Tibial artery (tissue), 4 donors: ENCODE measurements at places on chromosomes 3 and 15.

- DNase-seq, result peak; percentile 2
Observed at GRCh38 chr3:38574411-38575278, 74.8 kb downstream of the SCN5A start.

DNA sequence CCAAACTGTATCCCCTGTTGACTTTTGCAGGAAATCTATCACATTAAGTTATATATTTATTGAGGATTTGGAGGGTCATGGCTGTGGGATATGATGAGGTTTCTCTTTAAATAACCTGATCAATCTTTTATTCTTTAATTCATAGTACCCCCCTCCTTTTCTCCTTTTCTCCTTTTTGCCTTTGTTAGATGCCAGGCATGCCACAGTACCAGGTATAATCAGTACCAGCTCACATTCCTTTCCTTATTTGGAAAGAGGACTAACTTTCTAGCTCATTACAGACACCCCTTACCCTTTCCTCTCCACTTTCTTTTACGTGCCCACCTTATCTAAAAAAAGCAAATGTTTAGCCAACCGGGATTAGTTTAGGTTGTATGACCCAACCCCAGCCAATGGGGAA lies 326.4 kb upstream of the NAALADL2 start:
- DNase-seq, result no peak

GRCh38 chr3:189573004-189573403 lies 58.2 kb upstream of the TP63 start:
- DNase-seq, result no peak

GRCh38 chr3:72289692-72290071 lies 504.7 kb upstream of the PROK2 start:
- no peak for DNase-seq

- no peak for DNase-seq
Observed at GRCh38 chr3:131729643-131730017, 226.9 kb upstream of the MRPL3 start.

DNA sequence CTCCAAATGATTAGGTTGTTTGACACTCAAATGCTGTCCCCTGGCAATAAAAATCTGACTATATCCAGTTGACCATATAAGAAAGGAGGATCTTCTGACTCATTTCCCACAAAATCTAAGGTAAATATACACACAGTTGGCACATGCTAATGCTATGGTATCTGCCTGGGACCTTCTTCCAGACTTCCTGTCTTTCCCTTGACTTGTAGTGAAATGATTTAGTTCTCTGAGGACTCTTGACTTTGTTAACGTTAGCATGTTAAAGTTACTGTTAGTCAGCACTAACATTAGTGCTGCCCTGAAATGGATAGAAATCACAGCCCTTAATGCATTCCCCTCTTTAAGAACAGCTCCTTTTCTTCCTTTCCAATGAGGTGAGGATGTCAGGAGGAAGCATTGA lies 124.3 kb upstream of the LSAMP start:
- no peak for DNase-seq

GRCh38 chr3:179672918-179673317 lies 20.1 kb downstream of the USP13 start:
- DNase-seq, result no peak

GRCh38 chr15:73454096-73454495 lies 11.1 kb downstream of the REC114 start:
- DNase-seq, result no peak

DNA sequence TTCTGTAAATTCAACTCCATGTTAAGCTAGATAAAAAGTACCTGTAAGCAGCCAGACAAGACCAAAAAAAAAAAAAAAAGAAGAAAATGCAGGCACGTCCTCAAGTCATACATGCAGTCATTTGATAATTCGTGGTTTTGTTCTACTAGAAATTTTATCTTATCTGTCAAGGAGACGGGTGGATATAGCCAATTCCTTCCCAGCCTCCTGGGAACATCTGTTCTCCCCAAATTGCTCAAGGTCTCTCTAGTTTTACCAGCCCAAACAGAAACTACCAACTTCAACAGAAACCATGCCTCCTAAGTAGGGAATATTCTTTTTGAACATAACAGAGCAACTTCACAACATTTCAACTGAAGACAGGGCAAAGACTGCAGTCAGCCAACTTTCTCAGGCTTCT lies 19.5 kb downstream of the RYK start:
- no peak for DNase-seq

DNA sequence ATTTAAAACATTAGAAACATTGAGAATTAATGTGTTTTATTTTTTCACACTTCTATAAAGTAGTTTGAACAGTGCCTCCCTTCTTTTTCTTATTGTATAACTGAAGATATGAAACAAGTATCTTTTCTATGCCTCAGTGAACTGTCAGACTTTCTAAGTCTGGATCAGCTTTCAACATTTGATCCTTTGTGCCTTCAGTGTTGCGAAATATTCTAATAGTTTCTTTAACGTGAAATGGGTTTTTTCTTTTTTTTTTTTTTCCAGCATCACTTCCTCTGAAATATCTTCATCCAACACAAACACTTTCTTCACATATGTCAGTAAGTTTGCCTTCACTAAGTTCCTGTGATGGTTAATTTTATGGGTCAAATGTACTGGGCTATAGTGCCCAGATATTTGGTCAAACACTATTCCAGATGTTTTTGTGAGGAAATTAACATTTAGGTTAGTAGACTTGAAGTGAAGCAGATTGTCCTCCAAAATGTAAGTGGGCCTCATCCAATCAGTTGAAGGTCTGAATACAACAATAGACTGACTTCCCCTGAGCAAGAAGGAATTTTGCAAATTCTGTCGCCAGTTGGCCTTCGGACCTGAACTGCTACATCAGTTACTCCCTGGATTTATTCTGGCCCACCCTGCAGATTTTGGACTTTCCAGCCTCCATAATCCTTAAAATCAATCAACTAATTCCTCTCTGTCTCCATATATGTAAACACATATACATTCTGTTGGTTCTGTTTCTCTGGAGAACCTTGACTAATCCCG lies 6.4 kb upstream of the CPOX start:
- DNase-seq, result no peak

DNA sequence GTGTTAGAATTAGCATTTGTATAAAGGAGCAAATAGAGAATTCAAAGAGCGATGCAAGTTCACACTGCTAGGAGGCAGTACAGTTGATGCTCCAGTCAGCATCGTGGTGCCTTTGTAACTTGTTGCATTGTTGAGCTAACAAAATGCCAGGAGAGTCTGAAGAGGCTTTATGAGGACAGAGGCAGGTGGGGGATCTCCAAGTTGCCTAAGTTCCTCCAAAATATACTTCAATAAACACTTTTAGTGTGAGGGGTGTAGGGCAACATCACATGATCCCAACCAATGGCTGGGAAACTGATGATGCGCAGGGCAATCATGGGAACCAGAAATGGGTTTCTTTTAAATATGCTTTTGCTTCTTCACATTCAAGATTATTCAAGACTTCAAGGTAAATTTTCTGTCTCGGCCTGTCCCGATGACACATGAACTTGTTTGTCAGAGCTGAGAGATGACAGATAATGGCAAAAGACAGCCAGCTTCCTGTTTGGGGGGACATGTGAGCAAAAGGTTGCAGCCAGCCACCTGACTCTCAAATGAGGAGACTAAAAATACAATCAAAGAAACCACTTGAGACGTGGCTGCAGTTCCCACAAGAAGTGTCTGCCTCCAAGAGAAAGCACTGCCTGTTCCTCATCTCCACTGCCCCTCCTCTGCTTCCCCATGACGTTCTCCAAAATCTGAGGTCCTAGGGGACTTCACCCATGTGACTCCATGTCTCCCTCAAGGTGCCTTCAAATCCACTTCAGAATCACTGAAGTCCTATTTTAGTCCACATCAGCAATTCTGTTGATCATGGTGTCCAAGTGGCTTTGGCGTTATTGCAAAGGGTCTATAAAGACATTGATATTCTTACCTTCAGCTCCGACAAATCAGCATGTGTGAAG lies 39.3 kb downstream of the KLHL6 start:
- DNase-seq, result no peak

- DNase-seq, result no peak
Observed at GRCh38 chr3:12952343-12953200, 111.2 kb upstream of the RPL32 start.

- DNase-seq, result peak; percentile 98
Observed at GRCh38 chr3:188052169-188053035, 101.6 kb upstream of the LPP start.

- no peak for DNase-seq
Observed at GRCh38 chr15:58669108-58669507, 80.4 kb downstream of the ADAM10 start.

DNA sequence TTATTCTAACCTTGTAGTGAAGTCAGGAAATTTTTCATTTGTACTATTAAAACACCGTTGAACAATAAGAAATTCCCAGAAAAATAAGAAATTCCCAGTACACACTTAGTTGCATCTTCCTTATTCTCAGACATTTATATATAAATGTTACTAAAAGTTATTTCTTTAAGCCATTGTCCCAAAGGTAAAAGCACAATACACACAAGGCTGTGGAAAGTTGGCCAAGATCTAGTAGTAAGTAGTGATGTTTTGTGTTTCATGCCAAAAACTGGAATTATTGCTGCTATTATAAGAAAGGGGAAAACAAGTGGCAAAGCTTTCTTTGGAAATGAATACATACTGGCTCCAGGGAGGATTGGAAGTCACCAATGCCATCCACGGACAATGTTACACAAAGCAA lies 802.5 kb upstream of the DPPA4 start:
- DNase-seq, result no peak

DNA sequence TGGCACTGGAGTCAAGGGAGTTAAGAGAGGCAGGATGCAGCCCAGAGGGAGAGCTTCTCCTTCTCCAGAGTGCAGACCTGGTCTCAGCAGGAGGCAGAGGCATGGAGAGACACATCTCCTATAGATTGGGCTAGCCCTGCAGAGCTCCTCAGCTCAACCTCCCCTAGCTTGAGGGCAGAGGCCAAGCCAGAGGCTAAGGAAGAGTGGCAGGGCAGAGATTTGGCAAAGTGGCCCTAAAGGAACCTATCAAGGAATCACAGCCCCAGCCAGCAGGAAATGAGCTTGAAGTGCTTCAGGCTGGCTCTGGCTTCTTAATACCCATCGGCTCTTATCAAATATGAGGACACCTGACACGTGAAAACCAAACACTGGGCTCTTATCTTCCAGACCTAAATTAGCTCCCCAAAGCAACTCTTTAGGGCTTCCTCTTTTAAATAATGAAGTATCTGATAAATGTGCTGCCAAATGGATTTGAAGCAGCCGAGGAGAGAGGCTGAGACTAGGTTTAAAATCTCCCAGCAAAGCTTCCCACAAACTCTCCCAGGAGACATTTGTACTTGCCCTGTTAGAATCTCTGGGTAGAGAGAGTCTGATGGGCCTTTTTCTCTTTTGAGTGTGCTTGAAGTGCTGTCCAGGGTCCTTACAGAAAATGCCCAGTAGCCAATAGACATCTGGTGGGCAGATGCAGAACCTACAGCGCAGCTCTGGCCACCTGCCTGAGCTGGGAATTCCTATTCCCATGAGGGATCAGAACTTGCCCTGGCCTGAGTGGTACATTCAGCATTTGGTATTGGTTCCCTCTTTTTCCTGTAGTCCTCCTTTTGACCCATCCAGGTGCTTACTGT lies 271.4 kb downstream of the CLSTN2 start:
- no peak for DNase-seq

GRCh38 chr15:41546851-41547786 lies 3.1 kb upstream of the RPAP1 start:
- no peak for DNase-seq

DNA sequence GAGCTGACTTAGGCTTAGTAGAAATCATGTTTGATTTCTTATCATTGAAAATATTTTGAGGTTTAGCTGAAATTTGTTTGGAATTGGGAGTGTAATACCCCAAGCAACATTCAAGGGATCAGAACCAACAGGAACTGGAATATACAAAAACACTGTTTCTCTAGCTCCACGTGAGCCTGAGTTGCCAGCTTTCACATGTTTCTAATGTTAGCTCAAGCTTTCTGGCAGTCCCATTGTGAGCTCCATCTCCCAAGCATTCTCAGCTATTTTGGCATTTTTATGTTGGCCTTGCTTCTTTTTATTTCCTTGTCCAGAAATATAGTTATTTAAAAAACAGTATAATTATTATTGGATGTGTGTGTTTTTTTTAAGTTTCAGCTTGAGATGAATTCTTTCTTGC lies 427.1 kb upstream of the DPH6 start:
- no peak for DNase-seq

- no peak for DNase-seq
Observed at GRCh38 chr3:17133632-17134545, 249.1 kb downstream of the PLCL2 start.

DNA sequence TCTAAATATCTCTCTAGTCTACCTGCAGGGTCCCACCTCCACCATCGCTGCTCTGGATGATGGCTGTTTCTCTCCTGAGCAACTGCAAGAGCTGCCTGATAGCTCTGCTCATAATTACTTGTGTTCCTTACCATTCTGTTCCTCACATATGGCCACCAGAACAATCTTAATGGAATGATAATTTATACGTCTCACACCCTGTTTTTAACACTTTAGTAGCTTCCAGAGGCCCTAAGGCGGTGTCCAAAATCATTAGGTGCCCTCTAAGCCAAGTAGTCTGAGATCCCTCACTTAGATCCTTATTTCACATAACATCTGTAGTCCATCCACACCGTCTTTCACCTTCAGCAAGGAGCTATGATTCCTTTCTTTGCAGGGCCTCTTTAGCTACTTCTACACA lies 373.3 kb downstream of the GBE1 start:
- DNase-seq, result no peak

DNA sequence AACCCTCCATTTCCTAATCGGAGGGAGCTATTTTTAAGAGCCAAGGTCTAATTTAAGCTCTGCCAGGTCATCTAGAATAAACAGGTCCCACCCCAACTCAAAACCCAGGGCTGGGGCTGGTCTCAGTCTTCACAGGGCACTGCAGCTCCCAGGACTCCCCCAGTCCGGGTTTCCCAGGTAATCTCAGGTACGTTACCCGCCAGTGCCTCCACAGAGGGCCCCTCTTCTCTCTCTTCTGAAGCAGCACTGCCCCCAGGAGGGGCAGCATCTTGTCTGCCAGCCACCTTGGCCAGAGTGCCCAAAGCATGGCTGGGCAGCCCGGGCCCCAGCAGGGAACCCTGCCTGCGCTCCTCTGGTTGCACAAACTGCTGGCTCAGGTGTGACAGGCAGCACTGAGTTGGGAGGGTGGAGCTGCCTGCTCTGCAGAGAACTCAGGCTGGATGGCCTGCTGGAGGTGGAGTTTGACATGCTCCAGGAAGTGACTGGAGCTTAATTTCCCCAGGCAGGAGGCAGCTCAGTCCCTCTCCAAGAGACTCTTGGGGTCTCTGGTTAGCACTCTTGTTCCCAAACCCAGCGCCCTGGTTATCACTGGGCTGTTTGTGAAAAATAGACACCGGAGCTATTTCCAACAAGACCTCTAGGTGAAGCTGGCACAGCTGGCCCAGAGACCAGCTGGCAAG lies at the start of gene PLA2G4F:
Gene PLA2G4F, minus strand, starts transcription at position 394 of the 680 bp plus-strand sequence. Its CDS starts 87 bp downstream, at position 307.
- no peak for DNase-seq
